ENCODE measurements at places on chromosomes 5 and 9. TPM values are rescaled to one million over a fixed set of nuclear protein-coding genes. Genes with fewer than 3 reads are reported as not detected.

Gene OMD
- 3.2 TPM for total RNA-seq

Gene IL31RA
- not detected for total RNA-seq

Gene S1PR3
- 10.0 TPM for total RNA-seq

Gene NUTM2G
- total RNA-seq: not detected

Gene MELK
- 0.12 TPM for total RNA-seq

Gene IL9
- not detected for total RNA-seq

Gene GDNF
- total RNA-seq: 0.98 TPM

Gene DMRT3
- total RNA-seq: not detected

Gene SIL1
- total RNA-seq: 141 TPM

Gene LCN6
- 25.4 TPM for total RNA-seq

Gene GPR150
- total RNA-seq: 0.41 TPM

Gene PTGS1
- 6.6 TPM for total RNA-seq

Gene THOC3
- 70.0 TPM for total RNA-seq

Gene FSTL4
- total RNA-seq: 3.2 TPM

Gene HSPB3
- total RNA-seq: not detected

Gene WWC1
- total RNA-seq: 1.2 TPM

Gene FER
- total RNA-seq: 25.1 TPM

Gene C5orf58
- not detected for total RNA-seq

Gene CRHBP
- 30.3 TPM for total RNA-seq

Gene C9orf43
- 0.83 TPM for total RNA-seq

Gene SPATA31C1
- total RNA-seq: not detected

Gene SHC3
- total RNA-seq: 20.5 TPM

Gene LCN1
- total RNA-seq: not detected

Gene SURF1
- 71.5 TPM for total RNA-seq

Gene NKD2
- total RNA-seq: 0.22 TPM

Gene PRR16
- 3.8 TPM for total RNA-seq

Gene PNPLA7
- total RNA-seq: 16.0 TPM
